Hematopoietic multipotent progenitor cell treated with erythropoietin and hydrocortisone succinate and interleukin-3 and kit ligand, for 8 days (in vitro differentiated cells): ENCODE measurements at places on chromosomes 11 and 22.

DNA sequence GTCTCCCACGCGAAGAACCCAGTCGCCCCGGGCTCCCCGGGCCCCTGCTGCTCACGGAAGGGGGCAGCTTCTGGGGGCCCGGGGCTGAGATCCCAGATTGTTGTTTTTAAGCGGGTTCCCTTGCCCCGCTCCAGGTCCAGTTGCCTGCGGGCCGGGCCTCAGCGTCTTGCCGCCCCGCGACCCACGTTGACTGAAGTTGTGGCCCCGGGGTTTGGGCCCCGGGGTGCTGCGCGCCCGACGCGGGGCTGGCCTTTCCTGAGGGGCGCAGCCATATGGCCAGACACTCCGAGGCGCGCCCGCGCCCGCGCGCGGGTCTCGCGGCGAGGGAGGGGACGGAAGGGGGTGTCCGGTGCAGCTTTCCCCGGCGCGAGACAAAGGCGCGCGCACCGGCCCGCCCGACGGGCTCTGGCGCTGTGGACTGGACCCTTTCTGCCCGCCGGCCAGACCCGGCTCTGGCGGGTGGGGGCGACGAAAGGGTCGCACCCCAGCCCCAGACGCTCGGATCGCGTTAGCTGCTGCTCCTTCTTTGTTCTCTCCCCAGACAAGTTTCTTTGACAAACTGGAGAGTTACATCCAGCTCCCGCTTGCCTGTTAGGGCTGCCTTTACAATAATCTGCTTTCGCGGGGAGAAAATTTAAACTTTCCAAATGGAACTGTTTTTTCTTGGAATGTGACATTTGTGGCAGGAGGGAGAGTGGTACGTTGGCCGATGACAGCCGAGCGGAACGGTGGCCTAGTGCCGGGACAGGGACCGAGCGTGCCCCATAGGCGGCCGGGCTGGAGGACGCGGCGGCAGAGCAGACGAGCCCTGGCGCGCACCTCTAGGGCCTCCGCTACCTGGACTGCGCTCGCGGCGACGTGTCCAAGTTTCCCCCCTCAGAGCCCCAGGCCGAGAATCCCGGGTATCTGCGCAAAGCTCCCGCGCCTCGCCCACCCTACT, 716 bp downstream of the AMOTL1 start:
- no peak for DNase-seq

GRCh38 chr11:58394195-58394594, 12.5 kb downstream of the OR5B3 start:
- DNase-seq = no peak

- DNase-seq = no peak
Observed at GRCh38 chr11:71495286-71496230, 31.5 kb upstream of the KRTAP5-7 start.

DNA sequence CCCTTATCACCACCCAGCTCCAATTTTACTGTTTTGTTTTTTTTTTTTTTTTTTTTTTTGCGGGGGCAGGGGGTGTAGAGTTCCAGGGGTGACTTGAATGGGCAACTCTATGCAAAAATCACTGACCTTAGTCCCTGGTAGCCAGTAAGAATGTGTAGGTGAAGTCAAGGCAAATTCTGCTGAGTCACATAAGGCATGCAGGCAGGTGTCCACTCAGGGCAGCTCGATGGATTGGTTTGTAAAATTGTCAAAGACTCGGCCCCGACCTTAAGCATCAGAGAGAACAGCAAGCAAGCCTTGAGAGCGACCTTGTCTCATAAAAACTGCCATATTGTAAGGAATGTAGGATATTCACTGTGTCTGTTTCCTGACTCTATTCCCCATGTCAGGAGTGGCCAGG, 151.3 kb upstream of the SEZ6L start:
- no peak for DNase-seq

DNA sequence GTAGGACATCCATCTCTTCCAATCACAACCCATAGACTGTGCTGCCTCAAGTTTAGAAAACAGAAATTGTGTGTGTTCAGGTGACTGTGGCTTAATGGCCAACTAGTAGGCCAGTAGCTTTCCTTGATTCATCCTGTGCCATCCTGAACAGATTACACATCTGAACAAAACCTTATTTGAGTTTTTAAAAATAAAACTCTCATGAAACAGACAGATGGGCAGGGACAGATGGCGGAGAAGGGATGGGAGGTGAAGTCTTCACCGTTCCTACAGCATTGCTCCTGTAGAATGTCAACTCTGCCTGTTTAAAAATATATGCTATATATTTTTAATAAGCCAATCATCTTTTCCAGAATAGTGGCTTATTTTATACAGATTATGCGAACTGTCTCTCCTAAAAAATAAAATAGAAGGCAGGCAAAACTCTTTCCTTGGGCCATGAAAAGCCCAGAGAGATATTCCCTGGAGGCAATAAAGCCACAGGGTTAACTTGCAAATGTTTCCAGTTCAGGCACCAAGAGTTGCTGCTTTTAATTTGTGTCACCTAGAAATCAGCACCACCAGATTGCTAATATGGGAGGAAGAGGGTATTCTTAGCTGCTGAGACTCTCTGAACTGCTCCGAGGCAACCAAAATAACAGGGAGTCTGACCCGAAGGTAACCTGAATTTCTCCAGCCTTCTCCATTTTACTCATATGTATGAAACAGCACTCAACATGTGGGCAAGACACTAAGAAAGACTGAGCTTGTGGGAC, 861.2 kb downstream of the OPCML start:
- no peak for DNase-seq

DNA sequence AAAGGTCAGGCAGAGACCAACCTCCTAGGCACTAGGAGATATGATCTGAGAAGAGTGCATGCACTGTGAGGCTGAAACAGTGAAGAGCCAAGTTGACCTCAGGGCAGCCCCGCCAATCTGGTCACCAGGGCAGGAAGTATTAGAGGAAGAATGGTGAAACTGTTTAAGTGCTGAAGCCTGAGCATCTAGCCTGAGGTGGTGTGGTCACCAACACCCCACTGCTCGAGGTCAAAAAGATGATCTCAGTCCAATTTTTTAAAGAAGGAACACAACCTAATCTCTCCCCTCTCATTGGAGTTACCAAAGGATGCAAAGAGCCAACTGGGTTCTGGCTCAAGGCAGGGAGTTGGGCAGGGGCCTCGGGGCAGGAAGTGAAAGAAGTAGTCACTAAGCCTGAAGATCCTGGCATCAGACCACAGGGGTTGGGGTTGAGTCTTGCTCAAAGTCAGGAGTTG, 4.0 kb downstream of the APBB1 start:
- no peak for DNase-seq

- DNase-seq = no peak
Observed at GRCh38 chr11:120035756-120036155, 102.2 kb downstream of the TRIM29 start.

DNA sequence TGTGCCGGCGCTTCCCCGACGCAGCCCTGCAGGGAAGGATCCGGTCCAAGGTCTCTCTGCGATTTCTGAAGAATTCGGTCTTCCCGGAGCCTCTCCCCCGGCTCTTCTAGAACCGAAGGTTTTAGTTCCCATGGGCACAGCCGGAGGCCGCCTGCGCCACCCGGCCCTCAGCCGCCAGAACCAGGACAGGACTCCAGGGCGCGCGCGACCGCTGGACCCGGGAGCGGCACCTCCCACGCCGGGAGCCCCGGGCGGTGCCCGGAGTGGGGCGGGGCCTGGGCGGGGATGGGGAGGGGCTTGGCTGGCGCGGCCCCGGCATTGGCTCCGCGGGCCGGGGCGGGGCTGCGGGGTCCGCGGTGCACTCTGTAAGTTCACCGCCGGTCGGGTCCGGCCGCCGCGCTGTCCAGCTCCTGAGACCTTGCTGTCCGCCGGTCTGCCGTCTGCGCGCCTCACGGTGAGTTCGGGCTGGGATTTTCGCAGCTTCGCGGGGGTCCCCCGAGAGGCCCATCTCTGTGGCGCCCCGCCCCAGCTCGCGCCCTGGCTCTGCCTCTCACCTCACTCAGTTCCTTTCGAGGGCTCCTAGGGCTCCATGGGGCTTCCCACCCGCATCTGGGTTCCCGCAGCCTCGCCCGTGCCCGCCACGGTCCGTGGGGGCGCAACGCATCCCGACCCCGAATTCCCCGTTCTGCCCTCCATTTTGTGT, at the start of gene CDC42EP2:
Gene CDC42EP2 (plus strand): TSS at position 366 of the 703 bp plus-strand sequence. CDS start 6,033 bp downstream, outside the sequence.
- DNase-seq = peak; percentile 58

DNA sequence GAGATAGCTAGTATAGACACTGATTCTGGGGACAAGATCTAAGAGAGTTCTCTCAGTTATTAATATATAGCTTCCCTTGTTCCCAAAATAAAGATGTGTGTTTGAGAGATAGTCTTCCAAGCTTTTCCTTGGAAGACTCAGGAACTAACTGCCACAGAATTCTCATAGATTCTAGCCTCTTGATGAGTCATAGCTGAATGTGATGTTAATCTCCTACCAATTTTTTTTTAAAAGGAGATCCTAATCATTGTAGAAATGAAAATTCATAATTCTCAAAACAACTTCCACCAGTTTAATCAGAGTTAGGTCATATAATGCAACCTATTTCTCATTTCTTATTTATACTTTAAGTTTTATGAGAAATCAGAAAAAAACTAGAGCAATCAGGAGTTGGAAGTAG, 148.8 kb downstream of the JRKL start:
- DNase-seq = no peak

DNA sequence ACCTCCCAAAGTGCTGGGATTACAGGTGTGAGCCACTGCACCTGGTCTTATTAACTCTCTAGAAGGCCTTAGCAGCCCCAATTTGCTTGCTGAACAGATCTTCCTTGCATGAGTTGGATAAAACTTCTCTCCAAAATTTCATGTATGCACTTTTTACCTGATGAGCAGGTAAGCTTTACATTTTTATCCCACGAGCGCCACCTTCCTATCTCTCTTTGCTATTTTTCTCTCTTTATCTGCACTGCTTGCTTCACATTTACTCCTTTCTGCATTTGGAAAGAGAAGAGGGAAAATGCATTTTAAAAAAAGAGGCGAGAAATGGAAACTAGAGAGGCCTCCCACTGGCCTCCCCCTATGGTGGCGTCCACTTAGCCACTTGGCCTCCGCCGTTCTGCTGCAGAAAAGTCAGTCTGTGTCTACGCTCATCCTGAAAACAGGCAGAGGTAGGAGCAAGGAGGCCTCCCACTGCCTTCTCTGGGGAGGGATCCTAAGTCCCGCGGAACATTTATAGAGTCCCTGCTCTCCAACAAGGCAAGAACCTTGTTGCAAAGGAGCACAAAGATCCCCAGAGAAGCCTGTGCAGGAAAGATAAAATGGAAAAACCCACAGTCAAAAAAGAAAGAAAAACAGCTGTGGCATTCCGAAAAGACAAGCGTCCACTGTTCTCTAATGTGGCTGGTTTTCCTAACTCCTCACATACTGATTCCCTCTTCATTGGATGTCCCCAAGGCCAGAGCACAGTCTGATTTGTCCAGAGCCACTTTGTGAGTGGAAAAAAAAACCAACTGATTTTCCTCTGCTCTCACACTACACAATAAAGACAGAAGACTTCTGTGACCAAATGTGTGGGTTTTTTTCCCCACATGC, 62.2 kb upstream of the INCENP start:
- no peak for DNase-seq

DNA sequence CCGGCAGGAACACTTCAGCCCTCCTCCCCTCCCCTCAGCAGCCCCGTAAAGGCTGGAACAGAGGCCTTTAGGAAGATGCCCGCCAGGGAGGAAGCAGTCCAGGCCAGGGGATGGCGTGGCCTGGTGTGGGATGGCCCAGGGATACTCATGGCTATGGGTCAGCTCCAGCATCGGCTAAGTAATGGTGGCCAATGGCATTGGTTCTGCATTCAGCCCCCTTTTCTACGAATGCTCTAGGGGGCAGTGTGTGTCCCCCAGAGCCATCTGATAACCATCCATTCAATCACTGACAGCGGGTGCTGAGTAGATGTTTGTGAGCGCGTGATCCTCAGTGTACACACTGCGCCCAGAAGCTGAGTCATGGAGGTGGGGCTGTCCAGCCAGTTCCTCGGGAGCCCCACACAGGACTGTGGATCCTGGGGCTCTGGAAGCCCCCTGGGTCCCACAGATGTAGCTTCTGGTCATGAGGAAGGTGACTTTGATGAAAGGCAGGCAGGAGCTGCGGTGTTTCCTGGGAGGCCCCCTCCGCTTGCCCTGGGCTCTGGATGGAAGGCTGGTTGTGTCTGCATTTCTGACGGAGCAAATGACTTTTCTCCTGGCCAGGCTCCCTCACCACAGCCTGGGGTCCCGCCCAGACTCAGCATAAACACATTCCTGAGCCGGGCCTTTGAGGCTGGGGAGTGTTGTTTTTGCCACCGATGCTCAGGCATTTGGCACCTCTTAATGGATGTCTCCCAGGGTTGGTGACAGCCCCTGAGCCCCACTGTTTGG, 46.5 kb downstream of the FBLN1 start:
- peak; percentile 51 for DNase-seq

GRCh38 chr11:114610550-114610949, 15.0 kb upstream of the NXPE4 start:
- DNase-seq = no peak

GRCh38 chr11:32080361-32080980, 10.4 kb upstream of the RCN1 start:
- no peak for DNase-seq

DNA sequence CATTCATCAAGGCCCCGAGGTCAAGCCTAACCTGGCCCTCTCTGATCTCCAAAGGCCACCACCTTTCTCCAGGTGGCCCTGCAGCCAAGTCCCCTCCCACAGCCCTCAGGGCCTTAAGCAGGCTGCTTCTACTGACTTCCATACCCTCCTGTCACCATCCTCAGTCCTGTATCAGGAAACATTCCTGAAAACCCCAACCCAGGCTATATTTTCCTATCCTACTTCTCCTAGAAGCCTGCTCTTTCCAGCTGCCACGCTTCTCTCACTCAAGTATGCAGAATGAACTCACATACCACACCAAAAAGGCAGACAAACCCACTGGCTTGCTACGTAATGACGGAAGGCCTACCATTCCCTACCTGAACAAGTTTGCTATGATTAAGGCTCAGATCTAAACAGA, 23.6 kb downstream of the MORC2 start:
- no peak for DNase-seq

DNA sequence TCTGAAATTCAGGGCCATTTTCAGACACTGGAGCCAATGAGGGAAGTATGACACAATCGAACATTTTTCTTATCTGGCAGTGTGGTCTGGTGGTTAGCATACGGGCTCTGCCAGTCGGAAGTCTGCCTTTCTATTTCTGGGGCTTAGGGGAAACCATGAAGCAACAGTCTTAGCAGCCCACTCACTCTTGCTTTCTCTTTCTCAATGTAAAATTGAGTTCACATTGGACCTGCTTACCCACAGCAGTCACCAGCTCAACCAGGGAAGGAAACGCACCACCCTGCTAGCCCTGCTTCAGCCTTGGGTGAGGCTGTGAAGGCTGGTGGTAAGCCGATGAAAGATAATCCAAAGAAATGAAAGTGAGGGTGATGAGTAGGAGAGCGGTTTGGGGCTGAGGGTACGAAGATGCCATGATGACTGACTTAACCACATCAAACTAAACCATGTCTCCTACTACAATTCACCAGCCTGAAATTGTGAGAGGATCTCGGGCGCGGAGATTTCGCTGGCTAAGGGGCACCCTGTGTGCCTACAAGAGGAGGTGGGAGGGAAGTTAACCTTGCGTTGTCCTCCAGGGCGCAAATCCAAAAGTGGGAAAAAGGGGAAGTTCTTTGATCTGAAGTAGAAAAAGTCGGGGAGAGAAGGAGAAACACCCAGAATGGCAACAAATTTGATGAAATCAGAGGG, 2.0 kb upstream of the LMO2 start:
- peak; percentile 94 for DNase-seq
